ENCODE measurements at places on chromosomes 3 and 15. TPM values are rescaled to one million over a fixed set of nuclear protein-coding genes. Genes with fewer than 3 reads are reported as not detected.

- DNase-seq = no peak
These were observed 943.6 kb downstream of the FHIT start for GRCh38 chr3:60307562-60308199.

GRCh38 chr3:59243476-59243875, 193.7 kb upstream of the CFAP20DC start:
- DNase-seq = no peak

Gene NEK11
- polyA plus RNA-seq = 24.3 TPM

DNA sequence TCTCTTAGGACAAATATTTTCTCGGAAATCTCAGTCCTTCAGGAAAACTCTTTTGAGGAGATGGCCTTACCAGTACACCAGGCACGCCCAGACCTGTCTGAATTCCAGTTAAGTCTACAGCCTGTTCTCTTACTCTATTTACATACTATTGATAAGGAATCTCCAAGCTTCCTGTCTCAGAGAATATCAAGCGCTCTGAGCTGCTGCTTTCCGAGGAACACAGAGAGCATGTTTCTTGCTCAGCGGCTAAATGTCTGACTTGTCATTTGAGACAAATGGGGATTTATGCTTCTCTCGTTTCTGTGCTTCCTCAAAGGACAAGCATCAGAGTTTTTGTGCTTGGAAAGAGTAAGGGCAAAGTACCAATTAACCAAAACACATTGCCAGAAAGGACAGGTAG, 112.4 kb upstream of the CCDC54 start:
- no peak for DNase-seq

DNA sequence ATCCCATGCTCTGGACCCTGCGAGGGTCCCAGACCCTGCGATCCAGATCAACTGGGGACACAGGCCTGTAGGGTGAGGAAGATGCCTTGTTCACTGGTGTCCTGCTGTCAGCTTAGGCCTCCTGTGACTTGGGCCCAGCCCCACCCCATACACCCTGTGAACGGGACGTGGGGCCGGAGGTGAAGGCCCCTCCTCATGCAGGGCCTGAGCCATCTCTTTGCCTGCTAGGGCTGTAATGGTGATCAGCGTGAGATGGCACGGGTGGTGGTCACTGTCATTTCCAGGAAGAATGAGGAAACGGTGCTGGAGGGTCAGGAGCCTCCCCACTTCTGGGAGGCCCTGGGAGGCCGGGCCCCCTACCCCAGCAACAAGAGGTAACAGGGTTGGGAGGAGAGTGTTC, 12.4 kb downstream of the VILL start:
- DNase-seq = no peak

Gene ADGRG7
- not detected for polyA plus RNA-seq

Gene IQCF5
- polyA plus RNA-seq = not detected

DNA sequence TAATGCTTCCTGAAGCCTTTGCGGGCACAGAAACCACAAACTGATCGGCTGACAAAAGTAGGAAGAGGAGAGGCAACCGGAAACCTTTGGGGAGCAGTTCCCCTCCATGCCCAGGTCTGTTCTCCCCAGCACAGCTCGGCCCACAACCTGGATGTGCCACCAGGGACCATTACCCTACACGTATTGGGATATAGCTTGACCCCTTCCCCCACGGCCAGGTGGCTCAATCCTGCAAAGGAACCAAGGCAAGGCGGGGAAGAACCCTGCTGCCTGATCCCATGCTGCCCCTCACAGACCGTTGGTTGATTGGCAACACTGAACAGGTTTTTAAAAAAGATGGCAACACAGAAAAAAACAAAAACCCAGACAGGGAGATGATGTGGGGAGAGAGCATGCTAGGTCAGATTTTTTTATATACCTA, 19.7 kb upstream of the TCAIM start:
- no peak for DNase-seq

DNA sequence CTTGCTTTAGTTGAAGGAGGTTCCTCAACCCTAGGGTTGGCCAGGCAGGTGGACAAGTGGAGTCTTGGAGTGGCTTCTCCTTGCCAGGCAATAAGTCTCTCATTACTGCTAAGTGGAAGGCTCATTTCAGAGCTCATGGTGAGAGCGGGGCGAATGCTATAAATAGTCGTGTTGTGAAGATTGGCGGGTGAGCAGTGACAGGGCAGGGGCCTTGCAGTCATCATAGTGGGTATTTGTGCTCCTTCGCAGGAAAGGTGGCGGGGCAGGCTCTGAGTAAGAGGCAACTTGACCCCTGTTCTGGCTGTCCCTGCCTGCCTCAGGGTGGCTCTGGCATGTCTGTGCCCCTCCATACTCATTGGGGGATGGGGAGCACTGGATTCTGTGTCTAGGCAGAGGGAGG, 8.7 kb upstream of the GRM2 start:
- DNase-seq = no peak

DNA sequence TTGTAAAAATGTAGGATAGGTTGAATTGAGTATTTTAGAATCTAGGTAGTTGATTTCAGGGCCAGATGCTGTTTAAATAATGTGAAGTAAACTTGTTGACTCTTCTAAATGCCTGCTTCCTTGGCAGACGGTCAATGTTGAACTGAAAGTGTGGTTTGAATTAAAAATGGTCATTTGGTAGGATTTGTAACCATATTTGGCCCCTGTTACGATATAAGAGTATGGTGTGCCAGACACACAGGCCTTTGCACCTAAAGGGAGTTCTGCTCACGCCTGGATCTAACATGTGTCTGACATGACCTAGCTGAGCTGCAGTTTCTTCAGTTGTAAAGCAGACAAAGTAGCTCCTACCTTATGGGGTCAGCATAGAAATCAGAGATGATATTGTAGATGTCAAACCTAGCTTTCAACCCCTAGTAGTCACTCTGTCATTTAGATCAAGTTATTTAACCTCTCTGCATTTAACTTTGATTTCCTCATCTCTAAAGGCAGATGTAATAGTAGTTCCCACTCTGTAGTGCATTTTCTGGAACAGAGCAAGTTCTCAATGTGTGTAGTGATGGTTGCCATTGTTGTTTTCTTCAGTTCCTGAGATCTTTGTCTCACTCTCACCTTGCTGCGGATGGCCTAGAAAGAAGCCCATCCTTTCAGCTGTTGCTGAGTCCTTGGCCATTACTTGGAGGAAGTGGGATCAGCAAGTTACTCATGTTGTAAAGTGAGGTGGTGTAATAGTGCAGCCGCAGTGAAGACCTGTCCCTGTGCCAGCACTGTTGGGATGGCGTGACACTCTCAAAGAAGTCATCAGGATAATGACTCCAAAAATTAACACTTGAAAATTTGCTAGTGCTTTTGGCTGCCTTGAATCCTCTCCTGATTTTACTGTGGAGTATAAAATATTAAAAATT, 90.2 kb downstream of the GHSR start:
- DNase-seq = no peak

DNA sequence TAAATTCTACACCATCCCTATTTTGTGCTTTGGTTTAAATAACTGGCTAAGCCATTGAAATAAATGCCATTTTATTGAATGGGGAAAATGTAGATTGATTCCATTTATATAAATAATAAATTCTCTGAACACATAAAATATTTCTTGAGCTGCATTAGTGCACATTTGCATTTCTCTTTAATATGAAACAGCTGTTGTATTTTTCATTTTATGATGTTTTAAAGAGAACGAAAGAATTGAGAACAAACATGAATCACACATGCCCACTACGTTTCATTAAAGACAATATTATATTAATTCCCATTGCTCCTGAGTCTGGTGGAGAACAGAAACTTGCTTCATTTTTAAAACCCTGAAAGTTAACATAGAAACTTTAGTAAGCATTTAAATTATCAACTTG, 235.7 kb upstream of the CFAP20DC start:
- DNase-seq = no peak

Gene FSD2
- 0.12 TPM for polyA plus RNA-seq

Gene ZPLD1
- 0.60 TPM for polyA plus RNA-seq

DNA sequence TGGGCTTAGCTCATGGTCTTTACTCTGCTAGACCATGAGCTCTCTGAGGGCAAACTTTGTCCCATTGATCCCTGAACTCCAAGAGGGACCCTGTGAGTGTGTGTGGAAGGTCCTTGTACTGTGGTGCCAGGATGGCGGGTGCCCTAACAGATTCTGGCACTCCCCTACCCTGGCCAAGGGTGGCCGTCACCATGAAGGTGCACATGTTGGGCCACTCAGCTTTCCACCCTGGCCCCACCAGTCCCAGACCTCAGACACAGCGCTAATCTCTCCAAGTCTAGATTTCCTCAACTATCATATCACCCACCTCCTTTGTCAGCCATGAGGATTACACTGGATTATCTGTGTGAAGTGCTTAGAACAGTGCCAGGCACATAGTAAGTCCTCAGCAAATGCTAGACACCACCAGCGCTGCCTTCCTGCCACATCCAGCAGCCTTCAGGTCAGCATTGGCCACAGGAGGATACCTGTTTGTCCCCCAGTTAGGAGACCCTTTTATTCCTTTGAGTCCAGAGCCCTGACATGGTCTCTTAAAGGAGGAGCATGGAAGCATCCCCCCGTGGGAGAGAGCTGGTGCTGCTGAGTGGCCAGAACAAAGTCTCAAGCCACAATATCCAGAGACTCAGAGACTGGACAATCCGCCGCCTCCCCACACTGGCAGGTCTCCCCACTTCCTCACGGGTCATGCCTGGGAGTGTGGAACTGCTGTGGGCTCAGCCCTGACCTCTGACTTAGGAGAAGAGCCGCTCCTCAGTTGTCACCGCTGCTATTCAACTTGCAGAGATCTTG, 44.5 kb upstream of the SLCO2A1 start:
- DNase-seq = no peak

DNA sequence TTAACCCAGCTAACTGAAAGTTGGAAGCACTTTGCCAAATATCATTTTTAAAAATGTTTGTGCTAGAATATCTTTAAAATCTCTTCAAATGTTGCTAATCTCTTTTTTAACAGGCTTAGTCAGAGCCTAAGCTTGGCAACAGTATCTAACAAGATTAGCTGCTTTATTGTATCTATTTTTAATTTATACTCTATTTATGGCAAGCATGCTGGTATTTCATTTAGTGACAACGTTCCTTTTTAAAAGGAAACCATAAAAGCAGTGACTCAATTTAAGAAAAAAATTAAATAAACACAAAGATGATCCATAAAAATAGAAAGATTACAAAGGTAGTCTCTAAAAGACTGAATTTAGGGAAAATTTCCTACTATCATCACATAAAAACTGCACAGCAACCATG, 40.5 kb downstream of the SLC12A6 start:
- DNase-seq = no peak

GRCh38 chr15:65044724-65045481, at the start of gene SLC51B:
Gene SLC51B, plus strand, starts transcription at chr15:65045387. Its CDS starts 4,618 bp downstream, at chr15:65050005.
- no peak for DNase-seq

All from left kidney (tissue), 8 donors.